RWPE1 (cell line): ENCODE measurements at places on chromosomes 11 and 22.

- DNase-seq, result no peak
These were observed 95.4 kb downstream of the MYO18B start for GRCh38 chr22:25837288-25837900.

- no peak for DNase-seq
These were observed 50.5 kb downstream of the SNX19 start for GRCh38 chr11:130865774-130866114.

DNA sequence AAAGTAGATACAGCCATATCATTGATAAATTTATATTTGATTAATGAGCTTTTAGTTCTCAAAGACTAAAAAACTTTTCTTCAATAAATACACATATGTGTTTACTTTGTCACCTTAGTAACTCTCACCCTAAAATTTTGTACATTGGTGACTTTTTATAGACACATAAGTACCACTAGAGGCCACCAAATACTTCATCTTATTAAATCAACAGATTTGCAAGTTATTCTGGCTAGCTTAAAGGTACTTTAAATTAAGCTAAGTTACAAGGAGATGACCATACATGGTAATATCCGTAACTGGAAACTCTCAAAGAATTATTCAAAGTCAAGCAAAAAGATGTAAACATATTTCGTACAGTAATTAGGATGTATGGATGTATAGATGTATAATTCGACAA lies 112.2 kb downstream of the SBF2 start:
- DNase-seq, result peak; percentile 25

DNA sequence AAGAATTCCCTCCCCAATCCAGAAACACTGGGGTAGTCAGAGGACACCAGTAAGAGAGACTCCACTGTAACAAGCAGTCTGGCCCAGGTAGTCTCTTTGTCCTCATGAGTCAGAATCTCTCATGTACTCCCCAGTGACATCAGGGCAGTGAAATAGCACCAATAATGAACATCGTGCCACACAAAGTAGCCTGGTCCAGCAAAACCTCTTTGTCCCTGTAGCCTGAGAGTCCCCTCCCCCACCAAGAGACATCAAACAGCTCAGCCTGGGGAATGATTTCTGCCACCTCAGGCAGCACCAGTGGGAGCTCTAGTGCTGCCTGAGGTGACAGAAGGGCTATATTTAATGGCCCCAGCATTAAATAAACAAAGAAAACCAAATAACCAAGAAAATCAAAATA lies 88.1 kb downstream of the SBF2 start:
- no peak for DNase-seq

DNA sequence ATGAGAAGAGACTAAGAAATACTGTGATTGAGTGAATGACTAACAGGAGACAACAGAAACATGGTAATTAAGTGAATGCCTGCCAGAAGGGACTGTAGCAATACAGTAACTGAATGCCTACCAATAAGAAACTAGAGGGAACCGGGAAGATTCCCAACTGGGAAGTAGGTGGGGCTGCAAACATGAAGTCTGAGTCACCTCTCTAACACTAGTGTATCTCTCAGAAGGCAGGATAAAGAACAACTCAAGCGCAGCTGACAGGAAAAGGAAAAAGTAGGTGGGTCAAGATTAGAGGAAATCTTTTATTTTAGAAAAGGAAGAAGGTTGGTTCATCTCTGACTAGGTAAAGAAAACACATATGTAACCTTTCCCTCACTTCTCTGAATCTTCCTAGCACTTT lies 14.0 kb downstream of the C11orf42 start:
- DNase-seq, result peak; percentile 84

GRCh38 chr11:104623518-104623917 lies 274.7 kb downstream of the CASP12 start:
- peak; percentile 31 for DNase-seq

- DNase-seq, result no peak
These were observed 16.7 kb downstream of the RNH1 start for GRCh38 chr11:490186-490929.
